ENCODE measurements at places on chromosomes 2 and 18. TPM values are rescaled to one million over a fixed set of nuclear protein-coding genes. Genes with fewer than 3 reads are reported as not detected.
A peak's percentile ranks its signal among the peaks of the same experiment; 100 is the strongest.

The CD8A gene
- total RNA-seq, result 1.1 TPM

GRCh38 chr2:189221811-189222467 lies 42.4 kb upstream of the COL5A2 start:
- H3K4me1 ChIP-seq, result peaks cover 12% of the 10 kb centered on the region
- H3K4me3 ChIP-seq, result no peak overlapping the region
- no peak for DNase-seq

DNA sequence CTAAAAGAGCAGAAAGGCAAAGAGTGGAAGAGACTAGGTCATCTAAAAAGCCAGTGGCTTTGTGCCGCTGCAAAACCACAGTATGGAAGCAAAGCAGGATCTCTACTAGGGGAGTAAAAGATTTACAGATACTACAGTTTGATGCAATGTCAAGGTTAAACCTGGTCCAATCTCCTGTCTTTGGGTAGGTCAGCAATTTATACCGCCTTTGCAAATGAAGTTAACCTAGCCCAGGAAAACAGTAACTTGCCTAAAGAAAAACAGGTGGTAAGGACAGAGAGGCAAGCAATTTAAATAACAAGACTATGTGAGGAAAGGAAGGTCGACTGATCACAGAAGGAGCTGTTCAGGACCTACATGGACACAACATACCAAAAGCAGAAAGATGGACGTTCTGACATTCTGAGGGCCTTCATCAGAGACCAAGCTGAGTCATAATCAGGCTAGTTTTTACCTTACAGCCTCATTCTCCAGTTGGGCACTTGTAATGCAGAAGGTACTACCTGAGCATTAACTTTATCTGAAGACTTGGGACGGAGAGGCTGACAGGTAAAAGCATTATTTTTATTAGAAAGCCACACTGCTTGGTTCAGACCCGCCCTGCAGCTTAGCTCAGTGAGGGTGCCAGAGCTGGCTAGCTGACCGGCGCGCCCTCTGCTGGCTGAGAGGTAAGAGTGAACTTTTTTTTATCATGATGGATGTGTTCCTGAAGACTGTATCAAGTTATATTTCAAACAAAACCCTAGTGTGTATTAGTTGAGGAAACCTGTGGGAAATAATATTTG lies 15.9 kb downstream of the CDKL4 start:
- no peaks in the 10 kb centered on the region for H3K36me3 ChIP-seq
- peak overlapping the region; percentile 49 for H3K4me3 ChIP-seq
- peaks cover 6% of the 10 kb centered on the region for H3K27me3 ChIP-seq
- H3K4me1 ChIP-seq, result peaks cover 32% of the 10 kb centered on the region

DNA sequence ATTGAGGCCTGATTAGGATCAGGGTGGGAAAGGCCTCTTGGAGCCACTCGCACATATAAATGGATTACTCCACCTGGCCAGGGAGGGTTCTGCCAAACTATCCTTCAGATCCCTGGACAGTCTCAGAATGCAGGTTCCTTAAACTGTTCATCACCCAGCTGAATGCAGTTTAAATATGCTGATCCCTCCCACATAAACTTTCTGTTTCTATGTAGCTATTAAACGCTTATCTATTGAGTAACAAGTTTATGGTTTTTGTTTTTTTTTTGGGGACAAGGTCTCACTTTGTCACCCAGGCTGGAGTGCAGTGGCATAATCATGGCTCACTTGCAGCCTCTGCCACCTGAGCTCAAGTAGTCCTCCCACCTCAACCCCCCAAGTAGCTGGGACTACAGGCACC lies 1.9 kb downstream of the CAD start:
- H3K4me3 ChIP-seq, result peak overlapping the region; percentile 93
- H3K27me3 ChIP-seq, result no peaks in the 10 kb centered on the region
- DNase-seq, result no peak
- peaks cover 75% of the 10 kb centered on the region for H3K36me3 ChIP-seq
- peaks cover 32% of the 10 kb centered on the region for H3K4me1 ChIP-seq
- H3K27ac ChIP-seq, result no peak overlapping the region

DNA sequence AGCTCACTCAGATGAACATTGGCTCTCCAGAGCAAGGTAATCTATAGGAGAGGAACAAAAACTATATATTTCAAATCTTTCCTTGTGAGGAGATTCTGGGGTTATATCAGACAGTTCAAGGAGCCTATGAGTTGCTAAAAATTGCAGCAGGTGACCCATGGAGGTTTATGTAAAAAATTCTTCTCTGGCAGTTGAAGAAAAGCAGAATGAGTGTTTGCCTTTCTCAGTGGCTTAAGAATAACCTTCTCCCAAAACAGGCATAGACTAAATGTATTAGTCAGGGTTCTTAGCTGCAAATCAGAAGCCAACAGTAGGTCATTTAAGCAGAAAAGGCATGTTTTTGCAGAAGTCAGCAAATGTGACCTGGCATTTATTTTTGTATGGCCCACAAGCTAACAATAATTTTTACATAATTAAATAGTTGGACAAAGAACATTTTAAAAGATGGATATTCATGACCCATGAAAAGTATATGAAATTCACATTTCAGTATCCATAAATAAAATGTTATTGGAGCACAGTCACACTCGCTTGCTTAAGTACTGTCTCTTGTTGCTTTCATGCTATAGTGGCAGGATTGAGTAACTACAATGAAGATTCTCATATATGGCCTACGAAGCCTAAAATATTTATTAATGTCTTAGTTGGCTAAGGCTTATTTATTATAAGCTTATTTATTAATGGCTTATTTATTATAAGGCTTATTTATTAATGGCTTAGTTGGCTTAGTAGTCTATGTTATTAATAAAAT lies 93.4 kb upstream of the TLK1 start:
- DNase-seq, result no peak
- no peaks in the 10 kb centered on the region for H3K27me3 ChIP-seq
- H3K27ac ChIP-seq, result no peak overlapping the region
- peaks cover 14% of the 10 kb centered on the region for H3K4me1 ChIP-seq
- H3K4me3 ChIP-seq, result no peak overlapping the region
